ENCODE measurements at places on chromosomes 5 and 9.
A peak's percentile ranks its signal among the peaks of the same experiment; 100 is the strongest.

- no peaks in the 10 kb centered on the region for H3K27me3 ChIP-seq
- no peak for DNase-seq
- H3K36me3 ChIP-seq = peaks cover 3% of the 10 kb centered on the region
- H3K4me3 ChIP-seq = no peak overlapping the region
- no peaks in the 10 kb centered on the region for H3K4me1 ChIP-seq
Measured at GRCh38 chr5:136501133-136501532, 135.8 kb upstream of the TRPC7 start.

- peaks cover 1% of the 10 kb centered on the region for H3K36me3 ChIP-seq
- H3K27ac ChIP-seq = no peak overlapping the region
- H3K4me3 ChIP-seq = no peak overlapping the region
- H3K4me1 ChIP-seq = no peaks in the 10 kb centered on the region
Measured at GRCh38 chr9:106797299-106797698, 65.7 kb upstream of the ZNF462 start.

DNA sequence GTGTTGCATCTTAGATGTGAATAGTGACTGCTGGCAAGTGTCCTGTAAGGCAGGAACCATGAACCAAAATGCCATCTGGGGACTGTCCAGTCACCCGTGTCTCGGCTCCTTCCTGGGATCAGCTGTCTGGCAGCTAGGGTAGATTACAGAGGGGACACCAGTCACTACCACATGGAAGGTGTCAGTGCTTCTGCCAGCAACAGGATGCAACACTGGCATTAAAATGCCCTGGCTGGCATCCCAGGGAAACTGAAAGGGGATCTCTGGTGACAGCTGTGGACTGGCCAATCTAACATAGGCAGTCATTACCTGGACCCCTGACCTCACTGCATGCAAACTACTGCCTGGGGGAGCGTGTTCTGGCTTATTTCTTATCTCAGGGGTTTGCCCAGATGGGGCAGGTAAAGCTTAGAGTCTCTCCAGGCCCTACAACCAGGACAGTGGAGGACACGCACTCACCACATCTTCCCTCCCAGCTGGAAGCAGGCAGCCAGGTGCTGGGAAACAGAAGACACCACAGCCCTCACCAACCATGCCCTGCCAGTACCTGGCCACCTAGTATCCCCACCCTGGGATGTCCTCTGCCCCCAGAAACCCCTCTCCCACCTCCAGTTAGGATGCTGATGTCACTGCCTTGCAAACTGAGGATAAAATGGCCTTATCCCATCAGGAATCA is 83.8 kb downstream of the SEMA4D start:
- no peak overlapping the region for H3K27ac ChIP-seq
- peaks cover 59% of the 10 kb centered on the region for H3K36me3 ChIP-seq
- no peaks in the 10 kb centered on the region for H3K27me3 ChIP-seq

GRCh38 chr5:7597059-7597642 is 201.2 kb downstream of the ADCY2 start:
- H3K36me3 ChIP-seq = no peaks in the 10 kb centered on the region
- H3K4me1 ChIP-seq = no peaks in the 10 kb centered on the region
- no peak overlapping the region for H3K27ac ChIP-seq

DNA sequence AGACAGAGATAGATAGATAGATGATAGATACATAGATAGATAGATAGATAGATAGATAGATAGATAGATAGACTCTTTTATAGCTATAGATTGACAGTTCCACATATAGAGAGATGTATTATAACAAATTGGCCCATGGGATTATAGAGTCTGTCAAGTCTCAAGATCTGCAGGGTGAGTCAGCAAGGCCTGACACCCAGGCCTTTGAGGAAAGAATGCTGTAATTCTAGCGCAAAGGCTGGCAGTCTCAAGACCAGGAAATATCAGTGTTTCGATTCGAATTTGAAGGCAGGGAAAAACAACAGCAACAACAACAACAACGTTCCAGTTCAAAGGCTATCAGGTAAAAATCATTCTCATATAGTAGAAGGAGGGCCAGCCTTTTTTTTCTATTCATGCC is 339.2 kb upstream of the CDH9 start:
- H3K27me3 ChIP-seq = no peaks in the 10 kb centered on the region
- no peak for DNase-seq
- no peaks in the 10 kb centered on the region for H3K4me1 ChIP-seq

DNA sequence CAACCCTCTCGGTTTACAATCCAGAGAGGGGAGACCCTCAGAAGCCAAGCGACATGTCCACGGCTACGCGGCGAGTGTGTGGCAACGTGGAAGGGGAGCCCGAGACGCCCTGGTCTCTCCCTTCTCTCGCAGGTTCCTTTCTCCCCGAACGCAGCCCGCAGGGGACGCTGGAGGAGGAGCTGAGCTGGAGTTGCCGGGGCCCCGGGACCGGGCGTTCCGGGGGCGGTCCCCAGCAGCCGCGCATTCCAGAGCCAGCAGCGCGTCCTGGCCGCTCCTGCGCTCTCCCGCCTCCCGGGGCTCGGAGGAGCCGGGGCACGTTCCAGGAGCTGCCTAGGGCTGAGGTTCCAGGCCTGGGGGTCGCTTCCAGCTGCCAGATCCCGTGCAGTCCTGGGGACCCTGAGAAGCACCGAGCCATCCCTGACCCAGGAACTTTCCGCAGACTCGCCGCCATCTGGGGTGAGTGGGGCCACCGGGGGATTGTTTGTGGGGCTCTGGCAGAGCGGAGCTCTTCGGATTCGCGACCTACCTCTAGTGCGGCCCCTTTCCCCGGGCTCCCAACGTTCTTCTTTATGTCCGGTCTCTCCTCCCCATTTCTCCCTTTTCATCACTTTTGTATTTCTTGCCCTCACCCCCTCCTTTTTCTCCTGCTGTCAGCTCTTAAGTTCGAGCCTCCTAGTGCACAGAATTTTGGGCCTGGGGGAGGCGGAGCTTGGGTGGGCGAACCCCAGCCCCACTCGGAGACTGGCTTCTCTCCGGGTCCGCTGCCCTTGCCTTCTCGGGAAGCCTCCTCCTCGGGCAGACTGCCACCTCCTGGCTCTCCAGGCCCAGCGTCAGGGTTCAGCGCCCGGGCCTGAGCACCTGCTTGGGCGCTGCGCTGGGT is at the start of gene SMIM3:
TSS of gene SMIM3 (plus strand) at position 241 of the 880 bp plus-strand sequence. CDS start 16,684 bp downstream, outside the sequence.
- H3K4me1 ChIP-seq = peaks cover 55% of the 10 kb centered on the region
- peaks cover 2% of the 10 kb centered on the region for H3K36me3 ChIP-seq
- DNase-seq = peak; percentile 79
- H3K27me3 ChIP-seq = peaks cover 5% of the 10 kb centered on the region
- peak within 1 kb of the TSS; percentile 95 for H3K27ac ChIP-seq

DNA sequence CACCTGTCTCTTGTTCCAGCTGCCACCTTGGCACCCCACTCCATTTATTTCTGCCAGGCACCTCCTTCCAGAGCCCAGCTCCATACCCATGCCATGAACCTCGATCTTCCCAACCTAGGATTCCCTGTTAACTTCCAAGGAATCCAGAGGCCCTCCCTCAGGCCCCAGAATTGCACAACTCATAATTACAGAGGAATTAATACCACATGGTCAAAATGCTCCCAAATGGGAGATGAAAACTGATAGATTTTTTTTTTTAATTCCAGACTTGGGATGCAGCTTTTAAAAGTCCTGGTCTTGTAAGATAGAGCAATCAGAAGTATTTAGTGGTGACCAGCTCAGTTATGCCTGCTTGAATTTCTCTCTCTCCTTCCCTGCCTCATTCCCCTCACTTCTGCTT is 96.2 kb upstream of the CCDC112 start:
- no peaks in the 10 kb centered on the region for H3K4me1 ChIP-seq
- no peak overlapping the region for H3K27ac ChIP-seq
- no peaks in the 10 kb centered on the region for H3K27me3 ChIP-seq

GRCh38 chr5:34529581-34530331 is 126.4 kb upstream of the RAI14 start:
- H3K27me3 ChIP-seq = no peaks in the 10 kb centered on the region
- peaks cover 19% of the 10 kb centered on the region for H3K4me1 ChIP-seq
- no peaks in the 10 kb centered on the region for H3K36me3 ChIP-seq
- no peak overlapping the region for H3K4me3 ChIP-seq
- H3K27ac ChIP-seq = no peak overlapping the region

DNA sequence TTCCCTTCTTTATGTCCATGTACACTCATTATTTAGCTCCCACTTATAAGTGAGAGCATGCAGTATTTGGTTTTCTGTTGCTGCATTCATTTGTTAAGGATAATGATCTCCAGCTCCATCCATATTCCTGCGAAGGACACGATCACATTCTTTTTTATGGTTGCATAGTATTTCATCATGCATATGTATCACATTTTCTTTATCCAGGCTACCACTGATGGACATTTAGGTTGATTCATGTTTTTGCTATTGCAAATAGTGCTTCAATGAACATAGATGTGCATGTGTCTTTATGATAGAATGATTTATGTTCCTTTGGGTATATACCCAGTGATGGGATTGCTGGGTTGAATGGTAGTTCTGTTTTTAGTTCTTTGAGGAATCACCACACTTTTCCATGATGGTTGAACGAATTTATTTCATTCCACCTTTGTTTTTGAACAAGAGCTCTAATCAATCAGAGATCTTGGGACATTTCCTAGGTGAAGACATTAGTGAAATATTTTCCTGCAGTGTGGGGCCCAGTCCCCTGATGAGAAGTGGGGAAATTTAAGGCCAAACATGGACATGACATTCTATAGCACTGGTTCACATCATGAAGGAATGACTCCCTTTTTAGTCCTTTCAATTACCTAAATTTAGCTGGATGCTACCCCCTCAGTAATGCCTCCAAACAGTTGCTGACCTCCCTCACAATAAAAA is 7.1 kb upstream of the TEX48 start:
- H3K27me3 ChIP-seq = no peaks in the 10 kb centered on the region
- no peak overlapping the region for H3K27ac ChIP-seq
- peaks cover 26% of the 10 kb centered on the region for H3K36me3 ChIP-seq
- H3K4me1 ChIP-seq = peaks cover 97% of the 10 kb centered on the region
- no peak overlapping the region for H3K4me3 ChIP-seq

- H3K4me1 ChIP-seq = peaks cover 61% of the 10 kb centered on the region
- H3K27me3 ChIP-seq = no peaks in the 10 kb centered on the region
- H3K27ac ChIP-seq = no peak overlapping the region
- H3K36me3 ChIP-seq = peaks cover 2% of the 10 kb centered on the region
- H3K4me3 ChIP-seq = no peak overlapping the region
- DNase-seq = no peak
Measured at GRCh38 chr5:14598225-14598624, 16.6 kb downstream of the OTULINL start.

DNA sequence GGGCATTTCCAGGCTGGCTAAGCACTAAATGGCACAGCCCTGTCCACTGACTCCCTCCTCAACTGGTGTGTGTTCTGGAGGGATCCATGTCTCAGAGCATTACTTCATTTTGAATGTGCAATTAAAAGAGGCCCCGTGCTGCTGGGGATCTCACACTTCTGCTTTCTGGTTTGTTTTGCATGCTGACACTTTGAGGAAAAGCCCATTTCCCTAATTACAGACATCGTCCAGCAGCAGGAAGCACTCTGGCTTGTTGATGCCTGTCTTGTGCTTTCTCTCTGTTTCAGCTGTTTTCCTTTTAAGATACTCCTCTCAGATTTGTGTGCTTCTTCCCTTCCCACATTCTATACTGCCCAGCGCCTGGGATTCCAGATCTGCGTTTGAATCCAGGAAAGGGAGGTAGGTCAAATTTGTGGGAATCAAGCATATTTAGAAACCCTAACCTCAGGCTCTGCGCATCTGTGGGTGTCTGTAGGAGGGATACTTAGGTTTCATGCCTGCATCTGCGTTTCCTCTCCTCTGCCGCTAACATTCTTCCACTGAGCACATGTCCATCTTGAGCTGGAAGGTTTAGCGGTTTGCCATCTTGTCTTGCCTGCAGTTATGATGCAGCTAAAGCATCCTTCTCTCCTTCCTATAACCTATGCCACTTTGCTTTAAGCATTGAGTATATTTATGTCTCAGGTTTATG is 25.7 kb downstream of the SYK start:
- H3K36me3 ChIP-seq = no peaks in the 10 kb centered on the region
- H3K27ac ChIP-seq = no peak overlapping the region
- no peak for DNase-seq
- H3K4me3 ChIP-seq = no peak overlapping the region

GRCh38 chr9:8855046-8855445 is 1055.5 kb upstream of the DMAC1 start:
- H3K27me3 ChIP-seq = peaks cover 87% of the 10 kb centered on the region
- H3K27ac ChIP-seq = no peak overlapping the region
- no peak overlapping the region for H3K4me3 ChIP-seq
- no peak for DNase-seq
- peaks cover 2% of the 10 kb centered on the region for H3K36me3 ChIP-seq

GRCh38 chr9:89234205-89235067 is 55.8 kb upstream of the SHC3 start:
- DNase-seq = peak; percentile 59
- peaks cover 82% of the 10 kb centered on the region for H3K27me3 ChIP-seq
- no peak overlapping the region for H3K27ac ChIP-seq
- H3K36me3 ChIP-seq = peaks cover 2% of the 10 kb centered on the region
- peaks cover 22% of the 10 kb centered on the region for H3K4me1 ChIP-seq

DNA sequence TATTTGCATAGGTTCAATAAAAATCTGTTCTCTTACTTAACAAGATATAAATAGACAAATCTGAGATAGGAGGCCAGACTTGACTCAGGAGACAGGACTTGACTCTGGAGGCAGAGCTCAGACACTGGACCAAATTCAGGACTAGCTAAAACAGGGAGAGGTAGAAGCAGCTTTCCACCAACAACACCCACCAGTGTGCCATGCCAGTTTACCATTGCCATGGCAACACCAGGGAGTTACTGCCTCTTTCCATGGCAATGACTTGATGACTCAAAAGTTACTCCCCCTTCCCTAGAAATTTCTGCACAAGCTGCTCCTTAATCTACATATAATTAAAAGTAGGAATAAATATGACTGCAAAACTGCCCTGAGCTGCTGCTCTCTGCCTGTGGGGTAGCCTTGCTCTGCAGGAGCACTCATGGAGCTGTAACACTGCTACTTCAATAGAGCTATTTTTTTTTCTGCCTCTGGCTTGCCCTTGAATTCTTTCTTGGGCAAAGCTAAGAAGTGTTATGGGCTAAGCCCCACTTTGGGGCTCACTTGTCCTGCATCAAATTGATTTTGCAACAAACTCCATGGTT is 473.0 kb downstream of the PLK2 start:
- no peak overlapping the region for H3K4me3 ChIP-seq
- H3K27me3 ChIP-seq = no peaks in the 10 kb centered on the region
- no peak for DNase-seq
- H3K36me3 ChIP-seq = no peaks in the 10 kb centered on the region
- H3K4me1 ChIP-seq = no peaks in the 10 kb centered on the region

DNA sequence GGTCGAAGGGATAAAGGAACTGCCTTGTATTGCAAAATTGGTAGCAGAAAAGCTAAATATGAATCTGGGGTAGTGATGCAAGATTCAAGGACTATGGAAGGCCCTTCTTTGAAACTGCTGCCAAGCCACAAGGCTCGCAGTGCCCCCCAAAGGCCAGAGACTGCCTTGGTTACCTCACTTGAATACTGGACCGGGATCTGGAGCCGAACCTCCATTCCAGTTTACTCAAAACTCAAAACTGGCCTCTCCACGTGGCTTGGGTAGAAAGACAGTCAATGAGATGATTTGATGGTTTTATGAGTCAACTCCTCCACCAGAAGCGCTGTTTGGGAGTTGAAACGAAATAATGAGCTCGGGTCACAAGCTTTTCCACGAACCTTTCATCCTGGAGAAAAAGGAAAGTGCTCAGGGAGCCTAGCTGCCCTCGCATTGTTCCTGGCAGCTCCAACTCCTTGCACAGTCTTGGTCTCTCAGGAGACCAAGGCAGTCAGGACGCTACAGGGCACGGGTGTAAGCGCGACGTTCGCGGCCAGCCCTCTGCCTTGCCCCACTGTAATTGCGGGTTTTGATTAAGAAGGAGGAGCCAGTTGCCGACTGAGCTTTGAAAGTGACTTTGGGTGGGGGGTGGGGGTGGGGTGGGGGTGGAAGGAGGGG is 2.8 kb downstream of the ST8SIA4 start:
- H3K4me1 ChIP-seq = peaks cover 54% of the 10 kb centered on the region
- peak; percentile 69 for DNase-seq
- H3K36me3 ChIP-seq = peaks cover 20% of the 10 kb centered on the region
- peak overlapping the region; percentile 100 for H3K4me3 ChIP-seq

Measured in activated T-cell treated with anti-CD3 and anti-CD28 coated beads, Interleukin-2, amount 50 U/mL, for 72 hours (primary cell).